ENCODE measurements at places on chromosomes 7 and 10. TPM values are rescaled to one million over a fixed set of nuclear protein-coding genes. Genes with fewer than 3 reads are reported as not detected.

The GHRHR gene
- not detected for polyA plus RNA-seq

The SFRP5 gene
- not detected for polyA plus RNA-seq

The CNTNAP2 gene
- polyA plus RNA-seq: 0.15 TPM

The INTS15 gene
- 28.3 TPM for polyA plus RNA-seq

The SLC16A12 gene
- not detected for polyA plus RNA-seq

The SORBS1 gene
- 0.45 TPM for polyA plus RNA-seq

The GSAP gene
- polyA plus RNA-seq: 2.3 TPM

The UROS gene
- 62.5 TPM for polyA plus RNA-seq

The ELN gene
- polyA plus RNA-seq: not detected

The NSUN5 gene
- 47.6 TPM for polyA plus RNA-seq

The GNAT3 gene
- not detected for polyA plus RNA-seq

The GALNT17 gene
- not detected for polyA plus RNA-seq

The TSPAN13 gene
- 0.32 TPM for polyA plus RNA-seq

The STK17A gene
- 110 TPM for polyA plus RNA-seq

The CHAT gene
- not detected for polyA plus RNA-seq

The ASB15 gene
- 0.14 TPM for polyA plus RNA-seq

The ZEB1 gene
- polyA plus RNA-seq: 26.8 TPM

The ZCCHC24 gene
- polyA plus RNA-seq: 0.94 TPM

The ASB10 gene
- not detected for polyA plus RNA-seq

The SPDYE16 gene
- polyA plus RNA-seq: not detected

The HECTD2 gene
- 0.73 TPM for polyA plus RNA-seq

The CALML5 gene
- polyA plus RNA-seq: not detected

The HDAC9 gene
- 11.8 TPM for polyA plus RNA-seq
